ENCODE measurements at places on chromosomes 13 and 19.

- DNase-seq: no peak
Measured at GRCh38 chr13:109447667-109448066, 338.7 kb downstream of the IRS2 start.

DNA sequence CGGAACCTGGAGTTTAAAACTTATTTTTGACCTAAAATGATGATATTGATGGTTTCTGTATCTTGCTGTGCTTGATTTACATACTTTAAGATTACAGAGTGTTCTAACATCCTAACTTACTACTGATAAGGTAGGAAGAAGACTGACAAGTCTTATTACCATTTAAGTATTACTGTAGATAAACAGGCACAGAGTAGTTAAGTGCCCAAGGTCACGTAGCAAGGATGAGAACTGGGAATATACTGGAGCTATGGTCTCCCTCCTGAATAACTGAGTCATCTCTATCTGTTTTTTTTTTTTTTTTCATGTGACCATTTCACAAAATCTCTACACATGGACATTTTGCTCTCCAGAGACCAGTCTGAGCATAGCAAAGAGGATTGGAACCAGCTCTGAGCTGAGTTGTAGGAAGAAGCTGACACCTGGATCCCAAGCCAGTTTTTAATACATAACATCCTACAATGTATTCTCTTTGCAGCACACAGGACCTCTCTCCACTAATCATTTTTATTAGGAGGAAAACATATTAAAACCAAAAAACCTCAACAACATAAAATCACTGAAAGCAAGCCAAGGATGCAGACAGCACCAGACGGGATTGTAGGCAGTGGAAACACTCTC is 173.5 kb downstream of the DNAJC15 start:
- DNase-seq: no peak

DNA sequence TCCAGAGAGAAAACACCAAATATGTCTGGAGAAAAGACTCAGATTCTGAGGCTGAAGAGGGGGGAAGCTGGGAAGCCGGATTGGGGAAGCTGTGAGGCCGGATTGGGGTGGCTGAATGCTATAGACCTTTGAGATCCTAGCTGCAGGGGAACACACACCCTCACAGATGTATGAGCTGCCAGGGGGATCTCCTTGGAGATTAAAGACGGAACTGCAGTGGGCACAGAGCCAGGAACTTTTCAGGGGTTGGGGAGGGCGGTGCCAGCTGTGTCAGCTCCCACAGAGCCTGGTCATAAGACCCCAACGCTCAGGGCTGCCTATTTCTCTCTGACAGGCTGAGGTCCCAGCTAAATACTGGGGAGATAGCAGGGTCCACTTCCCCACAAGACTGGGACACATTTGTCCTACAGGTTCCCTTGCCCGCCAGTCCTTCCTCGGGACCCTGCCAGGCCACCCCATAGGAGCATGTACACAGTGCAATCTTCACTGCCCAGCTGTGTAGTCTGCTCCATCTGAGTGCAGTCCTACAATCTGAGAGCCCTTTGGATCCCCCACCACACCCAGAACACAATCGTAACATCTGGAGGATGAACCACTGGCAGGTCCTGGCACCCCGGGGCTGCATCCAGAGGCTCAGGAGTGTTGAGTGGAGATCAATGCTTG is 1893.9 kb downstream of the PCDH9 start:
- DNase-seq: no peak

GRCh38 chr13:19633479-19634255 is at the start of gene MPHOSPH8:
Gene MPHOSPH8 (plus strand): TSS chr13:19633659. CDS start chr13:19633749, 90 bp downstream.
- DNase-seq: peak; percentile 85

DNA sequence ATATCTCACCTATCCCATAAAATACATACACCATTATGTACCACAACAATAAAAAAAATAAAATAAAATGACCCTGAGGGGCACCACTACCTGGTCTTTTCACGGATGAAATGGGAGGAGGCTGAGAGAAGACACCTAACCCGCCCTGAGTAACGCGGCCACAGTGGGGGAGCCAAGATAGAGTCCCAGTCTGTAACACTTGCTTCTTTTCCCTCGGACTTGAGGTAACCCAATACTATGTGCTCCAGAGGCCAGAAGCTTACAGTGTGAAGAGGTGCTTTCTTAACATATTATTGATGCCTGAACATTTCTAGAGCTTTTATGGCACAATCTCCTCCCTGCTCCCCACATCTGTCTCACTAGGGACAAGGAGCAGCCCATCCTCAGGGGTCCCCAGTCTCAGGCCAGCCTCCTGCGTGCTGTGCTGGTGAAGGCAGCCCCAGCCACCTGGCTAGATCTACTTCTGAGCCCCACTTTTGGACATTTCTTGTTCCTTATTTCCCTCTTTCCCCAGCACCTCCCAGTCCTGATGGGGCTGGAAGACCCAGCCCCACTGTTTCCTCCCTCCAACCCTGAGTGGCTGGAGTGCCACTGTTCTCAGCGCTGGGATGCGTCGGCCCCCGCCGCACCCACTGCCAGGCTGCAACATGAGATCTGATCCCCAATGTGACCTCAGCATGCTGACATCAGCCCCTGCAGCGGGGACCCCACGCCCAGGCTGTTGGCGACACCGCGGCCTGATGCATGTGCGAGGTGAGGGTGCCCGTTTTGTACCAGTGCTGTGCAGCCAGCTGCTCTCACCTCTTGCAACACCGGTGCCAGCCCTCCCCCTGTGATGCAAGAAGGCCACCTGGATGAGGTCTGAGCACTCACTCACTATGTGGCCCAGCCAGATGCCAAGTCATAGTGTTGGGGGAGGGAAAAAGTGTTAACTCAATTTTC is 143.3 kb downstream of the DCLK1 start:
- DNase-seq: no peak

DNA sequence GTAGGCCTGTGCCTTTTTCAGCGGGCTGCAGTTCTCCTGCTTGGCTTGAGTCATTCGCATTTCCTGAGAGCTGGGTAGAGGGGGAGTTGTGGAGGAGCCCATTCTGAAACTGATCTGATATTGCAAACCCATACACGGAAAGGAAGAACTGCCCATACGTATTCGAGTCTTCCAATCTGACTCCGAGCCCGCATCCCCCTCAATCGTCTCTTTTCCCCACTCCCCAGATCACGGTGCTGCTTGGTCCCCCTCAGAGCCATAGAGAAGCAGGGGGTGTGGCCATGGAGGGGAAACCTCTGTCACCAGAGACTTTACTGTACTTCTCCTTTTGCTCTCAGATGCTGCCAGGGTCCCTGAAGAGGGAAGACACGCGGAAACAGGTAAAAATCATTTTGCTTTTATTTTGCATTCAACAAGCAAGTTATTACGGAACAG is at the start of gene CD22:
Gene CD22 (plus strand): TSS at position 337 of the 435 bp plus-strand sequence. CDS start 2,854 bp downstream, outside the sequence.
- DNase-seq: no peak

GRCh38 chr13:26600343-26600742 is 42.9 kb downstream of the WASF3 start:
- no peak for DNase-seq

DNA sequence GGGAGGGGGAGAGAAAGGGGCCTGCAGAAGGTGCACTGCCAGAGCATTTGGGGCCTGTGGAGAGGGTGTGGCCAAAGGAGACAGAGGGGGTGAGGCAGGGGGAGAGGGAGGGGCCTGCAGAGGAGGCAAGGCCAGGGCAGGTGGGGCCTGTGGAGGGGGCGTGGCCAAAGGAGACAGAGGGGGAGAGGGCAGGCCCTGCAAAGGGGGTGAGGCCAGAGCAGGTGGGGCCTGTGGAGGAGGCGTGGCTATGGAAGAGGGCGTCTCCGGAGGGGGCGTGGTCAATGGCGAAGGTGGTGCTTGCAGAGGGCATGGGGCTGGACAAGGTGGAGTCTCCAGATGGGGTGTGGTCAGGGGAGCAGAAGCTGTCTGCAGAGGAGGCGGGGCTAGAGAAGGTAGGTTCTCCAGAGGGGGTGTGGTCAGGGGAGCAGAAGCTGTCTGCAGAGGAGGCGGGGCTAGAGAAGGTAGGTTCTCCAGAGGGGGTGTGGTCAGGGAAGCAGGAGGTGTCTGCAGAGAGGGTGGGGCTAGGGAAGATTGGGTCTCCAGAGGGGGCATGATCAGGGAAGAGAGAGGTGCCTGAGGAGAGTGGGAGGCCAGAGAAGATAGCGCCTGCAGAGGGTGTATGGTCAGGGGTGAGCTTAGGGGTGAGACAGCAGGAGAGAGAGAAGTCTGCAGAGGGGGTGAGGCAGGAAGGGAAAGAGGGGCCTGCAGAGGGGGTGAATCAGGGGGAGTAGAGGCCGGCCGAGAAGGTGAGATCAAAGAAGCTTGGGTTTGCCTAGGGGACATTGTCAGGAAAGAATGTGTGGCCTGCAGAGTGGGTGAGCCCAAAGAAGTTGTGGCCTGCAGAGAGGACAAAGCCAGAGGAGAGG is 3.4 kb downstream of the PRR36 start:
- no peak for DNase-seq

GRCh38 chr13:76974618-76974975 is 17.3 kb upstream of the CLN5 start:
- no peak for DNase-seq

GRCh38 chr13:37715606-37716015 is 117.0 kb upstream of the POSTN start:
- no peak for DNase-seq

- DNase-seq: no peak
Measured at GRCh38 chr19:4016903-4017638, 9.5 kb downstream of the PIAS4 start.

- no peak for DNase-seq
Measured at GRCh38 chr13:51927129-51927528, 65.4 kb downstream of the CCDC70 start.

- DNase-seq: no peak
Measured at GRCh38 chr19:35514282-35514809, 897 bp upstream of the DMKN start.

- DNase-seq: no peak
Measured at GRCh38 chr13:30148786-30149185, 158.6 kb downstream of the KATNAL1 start.

DNA sequence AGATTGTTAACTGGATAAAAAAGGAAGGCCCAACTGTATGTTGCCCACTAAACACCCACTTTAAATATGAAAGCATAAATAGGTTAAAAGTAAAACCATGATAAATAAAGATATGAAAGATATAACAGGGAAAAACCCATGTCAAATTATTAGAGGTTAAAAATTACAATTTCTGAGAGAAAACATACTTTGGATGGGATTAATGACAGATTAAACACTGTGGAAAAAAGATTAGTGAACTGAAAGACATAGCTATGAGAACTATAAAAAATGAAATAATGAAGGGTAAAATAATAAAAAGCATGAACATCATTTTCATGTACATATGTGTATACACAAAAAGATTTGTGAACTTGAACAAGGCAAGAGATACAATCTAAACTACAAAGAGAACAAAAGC is 2.2 kb upstream of the ZNF577 start:
- DNase-seq: no peak

- DNase-seq: no peak
Measured at GRCh38 chr19:2820112-2820702, 539 bp downstream of the ZNF554 start.

- no peak for DNase-seq
Measured at GRCh38 chr13:29817604-29818378, 32.6 kb downstream of the UBL3 start.

DNA sequence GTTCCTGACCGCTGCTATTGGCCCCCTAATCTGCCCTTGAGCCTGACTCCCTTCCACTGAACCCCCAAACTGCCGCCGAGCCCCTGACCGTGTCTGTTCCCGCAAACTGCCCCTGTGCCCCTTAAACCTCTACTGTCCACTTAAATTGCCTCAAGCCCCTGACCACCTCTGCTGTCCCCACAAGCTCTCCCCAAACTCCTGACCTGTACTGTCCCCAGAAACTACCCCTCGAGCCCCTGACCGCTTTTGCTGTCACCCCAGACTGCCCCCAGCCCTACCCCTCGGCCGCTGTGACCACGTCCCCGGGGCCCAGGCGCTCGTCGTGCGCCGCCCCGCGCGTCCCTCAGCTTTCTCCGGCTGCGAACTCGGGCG is 382 bp downstream of the ZNF77 start:
- DNase-seq: no peak

DNA sequence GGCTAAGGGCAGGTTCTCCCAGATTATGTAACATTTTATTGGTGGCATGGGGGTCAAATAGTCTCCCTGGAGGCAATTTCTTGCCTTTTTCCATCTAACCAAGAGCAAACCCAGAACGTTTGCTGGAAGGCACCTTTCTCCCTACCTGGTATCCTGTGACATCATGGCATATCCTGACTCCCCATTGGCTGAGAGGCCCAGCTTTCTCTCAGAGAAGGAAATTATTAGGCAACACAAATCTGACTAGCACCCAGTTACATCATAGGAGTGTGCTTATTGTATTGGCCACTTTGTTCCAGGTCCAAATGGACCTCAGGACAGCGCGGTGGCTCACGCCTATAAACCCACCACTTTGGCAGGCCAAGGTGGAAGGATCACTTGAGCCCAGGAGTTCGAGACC is 13.0 kb downstream of the NTN5 start:
- no peak for DNase-seq

- no peak for DNase-seq
Measured at GRCh38 chr19:33649627-33650305, 28.0 kb downstream of the CHST8 start.

- DNase-seq: no peak
Measured at GRCh38 chr13:21202767-21203531, 26.5 kb downstream of the MRPL57 start.

DNA sequence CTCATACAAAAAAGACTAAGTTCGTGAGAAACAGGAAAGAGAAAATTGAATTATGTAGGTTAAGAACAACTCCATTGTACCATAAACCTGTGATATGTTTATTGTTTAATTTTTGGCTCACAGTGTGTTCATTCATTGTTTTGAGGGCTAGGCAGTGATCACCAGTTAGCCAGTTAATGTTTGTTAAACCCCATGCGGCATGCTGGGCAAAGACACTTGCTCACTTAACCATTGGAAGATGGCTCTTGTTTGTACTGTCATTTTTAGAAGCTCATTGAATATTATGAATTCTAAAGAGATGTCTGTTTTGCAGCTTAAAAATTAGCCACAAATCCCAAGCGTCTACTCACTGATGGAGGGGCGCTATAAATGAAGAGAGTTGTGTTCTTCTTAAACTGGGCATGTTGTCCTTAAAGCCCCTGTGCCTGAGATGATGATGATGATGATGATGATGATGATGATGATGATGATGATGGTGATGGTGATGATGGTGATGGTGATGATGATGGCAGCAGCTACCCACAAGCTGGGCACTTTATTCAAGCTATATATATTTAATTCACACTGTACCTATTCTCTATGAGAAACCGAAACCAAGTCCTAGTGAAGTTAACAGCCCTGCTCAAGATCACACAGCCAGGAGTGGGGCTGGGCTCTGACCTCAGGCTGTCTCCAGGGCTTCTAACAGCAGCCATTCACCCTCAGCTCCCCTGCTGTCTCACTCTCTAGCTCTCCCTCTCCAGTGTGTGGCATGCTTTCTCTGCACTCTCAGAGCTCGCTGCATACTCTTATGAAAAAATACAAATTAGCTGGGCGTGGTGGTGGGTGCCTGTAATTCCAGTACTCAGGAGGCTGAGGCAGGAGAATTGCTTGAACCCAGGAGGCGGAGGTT is 169.1 kb downstream of the SHISA2 start:
- no peak for DNase-seq
